ENCODE measurements at places on chromosomes 2 and 18. TPM values are rescaled to one million over a fixed set of nuclear protein-coding genes. Genes with fewer than 3 reads are reported as not detected.

FLACC1 gene
- total RNA-seq: 1.8 TPM

SCYGR8 gene
- not detected for total RNA-seq

CHRND gene
- total RNA-seq: not detected

PLGLB2 gene
- not detected for total RNA-seq

LYPD6B gene
- not detected for total RNA-seq

RSAD2 gene
- total RNA-seq: 22.4 TPM

LINC00305 gene
- not detected for total RNA-seq

MYO1B gene
- 44.0 TPM for total RNA-seq

CIB4 gene
- total RNA-seq: 1.1 TPM

TANK gene
- 139 TPM for total RNA-seq

ANKRD23 gene
- total RNA-seq: not detected

GALNT13 gene
- 18.3 TPM for total RNA-seq

EMILIN1 gene
- 23.1 TPM for total RNA-seq

CXXC1 gene
- total RNA-seq: 33.6 TPM

ARHGAP25 gene
- 13.9 TPM for total RNA-seq

INHA gene
- 0.66 TPM for total RNA-seq

CNTNAP5 gene
- total RNA-seq: not detected

RAX gene
- not detected for total RNA-seq

MYO5B gene
- 2.2 TPM for total RNA-seq

ANKMY1 gene
- total RNA-seq: 15.4 TPM

SERPINB12 gene
- not detected for total RNA-seq

GULP1 gene
- 42.2 TPM for total RNA-seq

DNAH7 gene
- 2.0 TPM for total RNA-seq

EHD3 gene
- total RNA-seq: 5.1 TPM

CD8A gene
- total RNA-seq: 1.3 TPM

GCKR gene
- total RNA-seq: 2.1 TPM

KCNS3 gene
- total RNA-seq: 5.9 TPM

KCNG2 gene
- not detected for total RNA-seq

UBXN4 gene
- 69.0 TPM for total RNA-seq

PDE11A gene
- 1.2 TPM for total RNA-seq

CRYGD gene
- not detected for total RNA-seq

MLPH gene
- 7.1 TPM for total RNA-seq

PAIP2B gene
- 5.1 TPM for total RNA-seq

LRATD1 gene
- total RNA-seq: 0.44 TPM

ZNF396 gene
- 2.7 TPM for total RNA-seq

APCDD1 gene
- total RNA-seq: 93.5 TPM

MTCL1 gene
- total RNA-seq: 3.2 TPM

TMEM163 gene
- total RNA-seq: 3.2 TPM

SEC11C gene
- total RNA-seq: 18.8 TPM

EVX2 gene
- total RNA-seq: 0.16 TPM

COL4A4 gene
- total RNA-seq: 11.5 TPM

RAB17 gene
- total RNA-seq: not detected

UGT1A3 gene
- not detected for total RNA-seq

FEZ2 gene
- 95.7 TPM for total RNA-seq

TMEM131 gene
- total RNA-seq: 40.3 TPM

TCF4 gene
- total RNA-seq: 110 TPM

SLC14A1 gene
- not detected for total RNA-seq

REG3G gene
- total RNA-seq: not detected
